GM19239 (cell line): ENCODE measurements at places on chromosomes 12 and 14.
A peak's percentile ranks its signal among the peaks of the same experiment; 100 is the strongest.

DNA sequence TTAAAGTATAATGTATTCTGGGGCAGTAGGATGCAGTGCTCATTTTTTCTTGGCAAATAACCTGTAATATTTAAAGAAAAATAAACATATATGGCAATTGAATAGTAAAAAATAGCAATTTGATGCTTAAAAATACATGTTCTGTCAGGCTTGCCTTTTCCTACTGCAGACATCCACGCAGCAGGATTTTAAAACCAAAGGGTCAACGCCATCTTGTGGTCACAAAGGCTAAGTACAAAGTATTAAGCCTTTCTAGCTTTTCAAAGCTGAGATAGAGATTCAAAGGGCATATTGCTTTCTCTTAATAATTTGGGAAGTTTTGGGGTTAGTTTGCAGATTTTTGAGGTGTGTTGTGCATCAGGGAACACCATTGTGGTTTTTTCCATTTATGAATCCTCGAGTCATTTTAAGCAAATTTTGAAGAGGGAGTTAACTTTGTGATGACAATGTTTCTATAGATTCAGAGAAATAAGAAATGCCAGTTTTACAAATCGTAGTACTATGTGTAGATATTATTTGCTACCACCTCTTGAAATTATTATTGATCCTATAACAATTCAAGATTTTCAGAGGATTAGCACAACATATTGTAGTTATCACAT is 4.7 kb upstream of the CCER1 start:
- DNase-seq, result peak; percentile 23

GRCh38 chr14:39442293-39442692 is 10.1 kb upstream of the FBXO33 start:
- no peak for DNase-seq

GRCh38 chr12:101823891-101824290 is 6.9 kb downstream of the GNPTAB start:
- DNase-seq, result peak; percentile 57

DNA sequence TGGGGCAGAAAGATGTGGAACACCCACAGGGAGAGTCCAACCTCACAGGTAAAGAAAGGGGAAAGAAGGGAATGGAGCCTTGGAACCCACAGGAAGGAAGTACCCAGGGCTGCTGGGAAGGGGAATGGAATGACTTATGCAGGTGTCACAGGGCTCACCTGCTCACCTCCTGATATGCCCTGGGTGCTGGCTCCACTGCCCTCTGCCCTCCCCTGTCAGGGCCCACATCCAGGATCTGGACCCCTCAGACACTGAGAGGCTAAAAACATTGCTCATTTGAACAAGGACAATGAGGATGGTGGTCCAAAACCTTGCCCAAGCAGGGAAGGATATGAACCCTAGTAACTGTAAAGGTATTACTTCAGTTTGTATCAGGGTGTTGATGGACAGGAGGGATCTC is 19.3 kb downstream of the ZBTB39 start:
- no peak for DNase-seq

DNA sequence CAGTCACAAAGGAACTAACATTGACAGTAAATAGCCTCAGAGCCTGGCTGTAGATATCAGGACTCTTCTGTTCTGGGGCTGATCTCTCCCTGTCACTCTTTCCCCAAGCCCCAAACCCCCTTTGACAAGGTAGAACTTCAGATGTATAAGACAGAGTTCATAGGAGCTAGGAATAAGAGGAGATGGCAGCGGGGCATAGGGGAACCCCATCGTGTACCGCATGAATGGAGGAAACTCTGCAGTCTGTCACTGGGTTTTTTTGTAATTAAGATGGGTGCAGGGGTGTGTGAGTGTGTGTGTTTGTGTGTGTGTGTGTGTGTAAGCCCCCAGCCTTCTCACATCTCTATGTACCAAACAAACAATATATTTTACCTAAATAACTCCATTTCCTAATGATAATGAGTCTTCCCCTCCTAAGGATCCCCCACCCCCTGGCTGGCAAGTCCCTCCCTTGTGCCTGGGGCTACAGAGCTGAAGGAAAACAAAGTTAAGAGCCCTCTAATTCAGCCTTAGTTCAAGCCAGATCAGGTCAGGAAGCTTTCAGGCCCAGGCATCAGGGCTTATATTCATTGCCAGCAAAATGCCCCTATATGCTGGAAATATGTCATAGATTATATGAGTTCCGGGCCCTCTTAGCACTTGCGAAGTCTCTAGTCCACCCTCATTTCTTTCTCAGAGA is 9.1 kb upstream of the HOXC4 start:
- no peak for DNase-seq

- no peak for DNase-seq
These were observed 7.4 kb upstream of the GABARAPL1 start for GRCh38 chr12:10205220-10205807.

GRCh38 chr14:63897721-63898163 is 44.9 kb downstream of the SYNE2 start:
- no peak for DNase-seq

DNA sequence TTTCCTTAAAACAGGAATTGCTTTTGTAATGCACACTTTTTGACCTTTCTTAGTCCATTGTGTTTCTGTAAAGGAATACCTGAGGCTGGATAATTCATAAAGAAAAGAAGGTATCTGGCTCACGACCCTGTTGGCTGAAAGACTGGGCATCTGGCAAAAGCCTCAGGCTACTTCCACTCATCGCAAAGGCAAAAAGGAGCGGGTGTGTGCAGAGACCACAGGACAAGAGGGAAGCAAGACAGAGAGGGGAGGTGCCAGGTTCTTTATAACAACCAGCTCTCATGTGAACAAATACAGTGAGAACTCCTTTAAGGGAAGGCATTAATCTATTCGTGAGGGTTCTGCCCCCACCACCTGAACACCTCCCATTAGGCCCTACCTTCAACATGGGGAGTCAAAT is 182.1 kb downstream of the C12orf50 start:
- no peak for DNase-seq

GRCh38 chr14:72847721-72848120 is 46.2 kb downstream of the DPF3 start:
- DNase-seq, result no peak

DNA sequence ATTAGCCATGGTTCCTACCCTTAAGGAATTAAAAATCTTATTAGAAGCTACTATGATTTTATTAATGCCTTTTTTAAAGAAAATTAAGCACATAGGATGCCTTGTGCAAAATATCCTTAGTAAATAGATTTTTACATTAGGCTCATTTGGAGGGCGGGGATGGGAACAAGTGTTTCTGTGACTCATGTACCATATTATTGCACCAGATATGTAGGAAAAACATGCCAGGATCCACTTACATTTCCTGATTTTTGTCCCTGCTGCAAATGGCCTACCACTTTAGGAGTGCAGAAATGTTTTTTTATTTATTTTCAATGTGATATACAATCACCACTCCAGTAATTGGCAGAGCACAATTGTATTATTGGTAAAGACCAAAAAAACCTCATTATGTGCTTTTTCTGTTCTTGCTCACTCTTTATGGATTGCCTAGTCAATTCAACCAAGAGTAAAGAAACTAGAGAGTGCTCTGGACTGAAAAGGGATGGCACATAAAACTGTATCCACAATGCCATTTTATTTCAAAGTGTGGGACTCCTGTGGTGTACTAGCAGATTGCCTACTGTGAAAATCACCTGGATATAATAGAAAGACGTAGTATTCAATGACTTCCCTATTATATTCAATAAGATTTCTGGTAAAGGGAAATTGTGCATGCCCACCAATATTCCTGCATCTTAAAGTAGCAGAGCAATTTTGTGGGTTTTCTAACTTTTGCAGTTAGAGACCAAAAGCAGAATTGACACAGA is 86.9 kb downstream of the ANO6 start:
- DNase-seq, result no peak

DNA sequence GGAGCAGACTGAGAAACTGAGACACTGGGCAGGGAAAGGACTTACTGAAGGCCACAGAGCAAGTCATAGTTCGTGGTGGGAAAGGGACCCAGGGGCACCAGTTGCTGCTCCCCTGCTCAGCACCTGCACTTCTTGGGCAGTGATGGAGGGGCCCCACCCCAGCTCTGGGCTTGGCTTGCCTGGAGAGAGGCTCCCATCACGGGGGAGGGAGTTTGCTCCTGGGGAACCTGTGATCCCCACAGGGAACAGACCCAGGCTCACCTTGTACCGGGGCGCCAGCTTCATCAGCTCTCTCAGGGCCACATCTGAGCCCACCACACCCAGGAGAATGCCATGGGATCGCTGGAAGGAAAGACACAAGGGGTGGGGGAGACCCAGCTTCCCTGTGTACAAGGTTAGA is 39.8 kb downstream of the CACNA2D4 start:
- DNase-seq, result no peak
